ENCODE measurements at places on chromosomes 3 and 15. TPM values are rescaled to one million over a fixed set of nuclear protein-coding genes. Genes with fewer than 3 reads are reported as not detected.

The ZBTB20 gene
- 13.4 TPM for total RNA-seq

The EPB42 gene
- not detected for total RNA-seq

DNA sequence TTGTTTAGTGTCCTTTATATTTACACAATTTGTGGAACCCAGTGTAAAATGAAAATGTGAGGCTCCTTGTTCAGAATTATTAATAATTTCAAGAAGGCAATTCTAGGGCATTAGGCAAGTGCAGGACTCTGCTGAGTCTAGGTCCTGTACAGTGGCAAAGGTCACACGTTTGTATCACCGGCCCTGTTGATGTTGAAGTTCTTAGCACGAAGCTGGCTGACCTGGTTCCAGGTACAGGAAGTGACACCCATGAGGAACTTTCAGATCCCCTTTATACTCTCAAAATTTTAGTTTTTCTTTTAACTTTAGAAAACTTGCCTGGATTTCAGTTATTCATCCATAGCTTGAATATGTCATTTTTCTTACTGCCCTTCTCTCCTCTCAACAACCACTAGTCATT, 349.4 kb downstream of the CNTN6 start:
- H3K4me1 ChIP-seq: no peaks in the 10 kb centered on the region

DNA sequence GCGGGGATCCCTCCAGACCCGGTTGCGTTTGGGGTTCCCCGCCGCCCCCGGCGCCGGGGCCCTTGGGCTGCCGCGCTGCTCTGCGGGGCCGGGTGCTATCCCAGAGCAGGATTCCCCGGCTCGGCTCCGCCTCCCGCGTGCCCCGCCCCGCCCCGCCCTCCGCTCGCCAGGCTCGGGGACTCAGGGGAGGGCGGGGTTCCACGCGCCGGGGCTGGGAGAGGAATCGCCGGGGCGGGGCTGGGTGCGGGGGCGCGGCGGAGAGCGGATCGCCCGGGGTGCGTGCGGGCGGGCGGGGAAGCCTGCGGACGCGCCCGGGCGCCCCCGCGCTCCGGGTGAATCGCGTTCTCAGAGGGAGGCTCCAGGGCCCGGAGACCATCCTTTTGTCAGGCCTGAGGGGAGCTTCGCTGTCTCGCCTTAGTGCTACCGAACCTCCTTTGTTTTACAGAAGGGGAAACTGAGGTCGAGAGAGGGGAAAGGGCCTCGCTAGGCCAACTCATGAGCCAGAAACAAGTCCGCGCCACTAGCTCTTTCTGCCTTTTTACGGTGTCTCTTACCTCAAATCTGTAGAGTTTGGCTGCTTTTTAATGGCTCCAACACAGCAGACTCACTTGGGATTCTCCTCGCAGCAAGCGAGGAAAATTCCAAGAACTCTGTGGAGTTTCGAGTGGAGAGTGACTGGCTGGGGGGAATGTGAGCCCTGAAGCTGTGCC, at the start of gene TMEM158:
Gene TMEM158 (minus strand): TSS at position 82 of the 710 bp plus-strand sequence. CDS start 260 bp downstream, outside the sequence.
- H3K36me3 ChIP-seq: peaks cover 1% of the 10 kb centered on the region
- peak; percentile 66 for DNase-seq
- H3K27ac ChIP-seq: peak within 1 kb of the TSS; percentile 89
- no peaks in the 10 kb centered on the region for H3K27me3 ChIP-seq
- H3K4me3 ChIP-seq: peak within 1 kb of the TSS; percentile 58

The IMP3 gene
- 45.1 TPM for total RNA-seq
